Right lobe of liver (tissue), 6 donors: ENCODE measurements at places on chromosomes 16 and 17.

DNA sequence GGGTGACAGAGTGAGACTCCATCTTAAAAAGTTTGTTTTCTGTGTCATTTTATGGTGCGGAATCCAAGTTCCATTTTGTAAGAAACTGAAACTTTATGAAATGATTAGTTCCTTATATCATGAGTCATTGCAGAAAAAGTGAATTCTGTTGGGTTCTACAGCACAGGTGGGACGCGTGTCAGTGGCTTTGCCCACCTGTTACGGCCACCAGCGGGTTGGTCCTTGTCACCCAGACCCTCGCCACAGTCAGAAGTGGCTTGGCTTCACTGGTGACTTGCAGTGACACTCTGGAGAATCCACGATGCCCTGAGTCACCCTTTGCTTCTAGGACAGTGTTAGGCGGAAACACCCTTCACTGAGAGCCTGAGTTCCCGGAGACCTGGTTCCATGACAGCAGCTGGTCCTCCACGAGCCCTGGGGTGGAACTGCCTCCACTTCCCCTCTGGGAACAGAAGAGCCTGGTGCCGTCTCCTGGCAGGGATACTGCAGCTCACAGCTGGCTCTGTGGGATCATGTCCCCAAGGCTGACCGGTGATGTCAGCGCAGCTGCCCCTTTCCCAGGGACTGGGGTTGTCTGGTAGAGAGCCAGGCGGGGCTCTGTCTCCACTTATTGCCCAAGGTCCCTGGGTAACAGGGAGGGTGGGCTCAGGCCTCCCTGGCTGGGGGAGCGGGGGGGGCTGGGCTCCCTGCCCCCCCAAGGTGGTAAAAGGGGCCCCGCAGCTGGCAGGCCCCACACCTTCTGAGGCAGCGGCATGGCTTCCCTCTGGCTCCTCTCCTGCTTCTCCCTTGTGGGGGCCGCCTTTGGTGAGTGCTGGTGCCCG is at the start of gene CTRB1:
Gene CTRB1, plus strand, starts transcription at position 733 of the 821 bp plus-strand sequence. Its CDS starts 20 bp downstream, at position 753.
- DNase-seq: no peak

- no peak for DNase-seq
Observed at GRCh38 chr16:87740909-87741424, 24.8 kb downstream of the KLHDC4 start.

DNA sequence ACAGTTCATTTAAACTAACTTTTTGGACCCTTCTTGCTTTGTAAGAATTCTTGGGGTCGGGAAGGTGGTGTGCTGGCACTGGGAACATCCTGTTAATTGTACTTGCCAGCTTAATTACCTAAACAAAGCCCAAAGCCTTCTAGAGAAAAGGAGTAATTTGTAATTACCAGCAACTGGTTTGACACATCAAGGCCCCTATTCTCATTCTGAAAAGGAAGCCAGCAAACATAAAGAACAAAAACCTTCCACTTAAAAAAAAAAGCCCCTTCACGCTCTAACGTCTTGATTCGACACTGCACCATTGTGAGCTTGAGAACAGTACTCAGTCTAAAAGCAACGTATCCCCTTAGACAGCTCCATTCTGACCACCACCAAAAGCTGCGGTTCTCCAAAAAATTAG is 74.7 kb upstream of the RPH3AL start:
- no peak for DNase-seq

DNA sequence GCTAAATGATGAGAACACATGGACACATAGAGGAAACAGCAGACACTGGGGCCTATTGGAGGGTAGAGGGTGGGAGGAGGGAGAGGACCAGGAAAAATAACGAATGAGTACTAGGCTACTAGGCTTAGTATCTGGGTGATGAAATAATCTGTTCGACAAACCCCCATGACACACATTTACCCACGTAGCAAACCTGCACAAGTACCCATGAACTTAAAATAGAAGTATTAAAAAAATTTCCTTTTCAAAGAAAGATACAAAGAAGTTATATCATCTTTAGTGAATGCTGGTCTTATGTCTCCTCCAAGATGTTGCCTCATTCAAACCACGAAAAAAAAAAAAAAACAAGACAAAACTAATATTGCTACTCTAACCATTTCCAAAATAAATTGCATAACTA is 31.7 kb downstream of the MBTD1 start:
- no peak for DNase-seq

- no peak for DNase-seq
Observed at GRCh38 chr17:50893183-50893993, 27.2 kb upstream of the TOB1 start.

DNA sequence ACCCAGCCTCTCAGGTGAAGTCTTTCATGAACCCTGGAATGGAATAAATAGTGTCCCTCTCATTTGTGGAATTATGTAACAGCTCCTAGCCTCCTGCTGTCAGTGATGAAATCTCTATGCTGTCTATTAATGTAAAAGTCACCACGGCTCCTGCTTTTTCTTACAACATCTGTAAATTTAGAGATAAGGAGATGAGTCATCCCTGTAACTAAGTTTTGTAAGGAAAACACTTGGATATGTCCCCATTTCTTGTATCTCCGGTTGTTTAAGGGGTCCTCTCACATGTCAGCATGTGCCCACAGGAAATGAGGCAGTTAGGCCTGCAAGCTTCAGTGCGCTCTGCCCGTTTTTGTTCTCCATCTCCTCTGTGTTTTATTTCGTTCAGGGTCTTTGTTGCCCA is 2.8 kb upstream of the NAT9 start:
- no peak for DNase-seq
